ENCODE measurements at places on chromosomes 7 and 10. TPM values are rescaled to one million over a fixed set of nuclear protein-coding genes. Genes with fewer than 3 reads are reported as not detected.

MACC1 gene
- 28.5 TPM for total RNA-seq

UTF1 gene
- total RNA-seq = not detected

GLI3 gene
- 29.5 TPM for total RNA-seq

GRCh38 chr7:151993977-151994676 lies 31.3 kb upstream of the GALNT11 start:
- no peak for DNase-seq

GRCh38 chr10:90968328-90969081 lies 47.6 kb upstream of the ANKRD1 start:
- DNase-seq = no peak

DNA sequence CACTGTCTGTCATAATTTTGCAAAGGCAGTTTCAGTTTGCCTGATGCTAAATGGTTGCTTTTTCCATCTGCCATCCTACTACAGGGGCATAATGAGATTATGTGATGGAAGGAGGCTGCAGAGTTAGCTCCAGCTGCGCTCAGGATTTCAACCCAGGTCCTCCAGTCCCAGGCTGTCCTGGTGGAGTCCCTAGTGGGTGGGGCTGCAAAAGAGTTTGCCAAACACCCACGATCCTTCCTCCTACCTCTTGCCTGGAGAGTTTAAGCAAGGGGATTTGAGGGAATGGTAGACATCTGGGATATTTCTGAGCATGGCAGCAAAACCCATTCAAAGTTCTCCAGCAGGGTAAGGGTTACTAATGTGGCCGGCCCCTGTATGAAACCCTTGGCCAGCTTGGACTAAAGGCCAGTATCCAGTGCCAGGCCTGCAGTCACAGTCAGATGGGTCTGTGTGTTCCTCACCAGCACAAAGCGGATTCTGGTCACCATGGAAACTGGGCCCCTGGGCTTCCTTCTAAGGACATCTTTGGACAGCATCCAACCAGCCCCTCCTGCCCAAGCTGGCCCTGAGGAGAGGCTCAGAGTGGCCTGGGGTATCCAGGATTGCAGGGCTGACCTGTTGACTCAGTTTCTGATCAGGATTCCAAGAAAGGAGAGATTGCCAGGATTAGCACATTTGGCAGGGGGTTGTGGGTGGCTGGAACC lies 42.7 kb upstream of the CHST3 start:
- DNase-seq = no peak

- no peak for DNase-seq
Observed at GRCh38 chr7:99390941-99391602, 16.5 kb downstream of the ARPC1B start.

DNA sequence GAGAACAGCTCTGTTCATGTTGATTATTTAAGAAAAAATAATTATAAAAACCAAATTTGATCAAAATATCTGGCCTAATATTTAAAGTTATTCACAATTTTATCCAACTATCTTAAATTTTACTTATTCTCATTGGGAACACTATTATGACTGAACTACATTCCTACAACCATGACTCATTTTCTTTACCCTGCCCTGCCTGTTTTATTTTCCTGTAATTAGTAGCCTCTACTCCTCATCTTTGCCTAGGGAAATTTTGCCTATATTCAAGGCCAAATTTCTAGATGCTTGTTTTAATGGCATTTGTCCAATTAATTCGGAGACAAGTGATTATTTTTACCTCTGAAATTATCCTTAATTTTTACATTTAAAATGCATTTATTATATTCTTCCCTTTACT lies 289.7 kb upstream of the TMEM229A start:
- DNase-seq = no peak

DNA sequence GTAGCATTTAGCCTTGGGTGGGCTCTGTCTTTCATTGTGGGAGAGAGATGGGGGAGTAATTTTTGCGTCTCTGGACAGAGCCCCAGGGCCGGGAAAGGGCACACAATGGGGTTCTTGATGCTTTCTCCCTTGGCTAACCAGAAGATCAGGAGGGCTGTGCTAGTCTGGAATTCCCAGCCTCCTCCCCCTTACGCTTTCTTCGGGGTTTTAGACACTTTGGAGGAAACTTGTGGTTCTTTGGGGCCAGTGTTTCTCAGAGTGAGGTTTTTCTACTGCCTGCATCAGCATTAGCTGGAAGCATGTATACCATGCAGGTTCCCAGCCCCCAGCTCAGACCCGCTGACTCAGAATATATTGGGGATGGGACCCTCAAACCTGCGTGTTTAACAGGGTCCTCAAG lies 7.0 kb downstream of the NEURL1 start:
- no peak for DNase-seq

DNA sequence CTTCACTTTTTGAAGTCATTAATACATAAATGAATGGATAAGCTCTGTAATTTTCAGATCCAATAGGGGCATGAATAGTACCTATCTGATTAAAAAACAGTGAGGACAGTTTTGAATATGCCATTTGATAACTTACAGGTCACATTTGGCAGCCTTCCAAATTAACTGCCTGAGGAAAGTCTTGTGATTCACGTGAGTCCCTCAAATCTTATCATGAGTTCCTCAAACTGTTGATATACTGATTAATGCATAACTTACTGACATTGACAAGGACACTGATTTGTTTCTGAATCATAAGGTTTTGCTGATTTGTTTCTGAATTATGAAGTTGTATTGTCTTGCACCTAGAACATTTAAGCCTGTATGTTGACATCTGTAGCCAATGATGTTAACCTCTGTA lies 55.1 kb downstream of the ANKMY2 start:
- DNase-seq = no peak

- no peak for DNase-seq
Observed at GRCh38 chr10:31261511-31262311, 57.3 kb upstream of the ZEB1 start.

DNA sequence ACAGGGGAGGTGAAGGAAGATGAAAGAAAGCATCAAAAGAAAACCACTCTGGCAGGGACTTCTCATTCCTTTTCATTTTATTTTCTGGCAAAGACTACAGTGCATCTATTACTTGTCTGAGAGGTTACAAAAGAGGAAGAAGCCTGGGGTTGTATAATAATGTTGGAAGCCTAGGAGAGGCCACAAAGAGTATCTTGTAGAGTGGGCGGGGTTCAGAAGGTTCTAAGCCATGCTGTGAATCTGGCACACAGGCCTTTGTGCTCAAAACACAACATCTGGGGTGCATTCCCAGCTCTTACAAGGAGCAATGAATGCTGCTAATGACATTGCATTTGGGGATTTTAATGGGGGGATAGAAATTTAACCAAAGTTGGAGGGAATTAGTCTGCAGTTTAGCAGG lies 49.4 kb downstream of the MRPL32 start:
- DNase-seq = no peak

GRCh38 chr10:18984531-18984930 lies 64.1 kb upstream of the MALRD1 start:
- DNase-seq = no peak

DNA sequence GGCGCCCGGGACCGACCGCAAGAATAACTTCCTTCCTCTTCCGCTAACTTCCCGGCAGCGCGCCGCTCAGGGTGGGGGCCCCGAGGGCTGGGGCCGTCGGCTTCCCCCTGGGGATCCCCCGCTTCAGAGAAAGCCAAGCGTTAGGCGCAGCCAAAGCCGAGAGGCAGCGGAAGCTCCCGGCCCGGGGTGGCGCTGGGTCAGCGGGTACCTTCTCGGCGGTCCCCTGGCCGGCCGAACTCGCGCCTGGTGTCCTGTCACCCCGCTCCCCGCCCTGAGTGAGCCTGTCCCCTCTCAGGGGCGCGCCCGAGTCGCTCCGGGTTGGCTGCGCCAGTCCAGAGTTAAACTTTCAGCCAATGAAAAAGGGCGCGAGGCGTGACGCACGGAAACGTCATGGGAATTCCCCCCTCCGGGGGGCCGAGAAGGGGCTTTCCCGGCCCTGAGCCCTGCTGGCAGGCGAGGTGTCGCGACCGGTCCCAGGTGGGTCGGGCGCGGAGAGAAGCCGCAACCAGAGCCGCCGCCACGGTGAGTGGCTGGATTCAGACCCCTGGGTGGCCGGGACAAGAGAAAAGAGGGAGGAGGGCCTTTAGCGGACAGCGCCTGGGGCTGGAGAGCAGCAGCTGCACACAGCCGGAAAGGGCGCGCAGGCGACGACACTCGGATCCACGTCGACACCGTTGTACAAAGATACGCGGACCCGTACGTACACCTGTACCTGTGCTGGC lies 1.3 kb upstream of the NFKB2 start:
- peak; percentile 98 for DNase-seq

DNA sequence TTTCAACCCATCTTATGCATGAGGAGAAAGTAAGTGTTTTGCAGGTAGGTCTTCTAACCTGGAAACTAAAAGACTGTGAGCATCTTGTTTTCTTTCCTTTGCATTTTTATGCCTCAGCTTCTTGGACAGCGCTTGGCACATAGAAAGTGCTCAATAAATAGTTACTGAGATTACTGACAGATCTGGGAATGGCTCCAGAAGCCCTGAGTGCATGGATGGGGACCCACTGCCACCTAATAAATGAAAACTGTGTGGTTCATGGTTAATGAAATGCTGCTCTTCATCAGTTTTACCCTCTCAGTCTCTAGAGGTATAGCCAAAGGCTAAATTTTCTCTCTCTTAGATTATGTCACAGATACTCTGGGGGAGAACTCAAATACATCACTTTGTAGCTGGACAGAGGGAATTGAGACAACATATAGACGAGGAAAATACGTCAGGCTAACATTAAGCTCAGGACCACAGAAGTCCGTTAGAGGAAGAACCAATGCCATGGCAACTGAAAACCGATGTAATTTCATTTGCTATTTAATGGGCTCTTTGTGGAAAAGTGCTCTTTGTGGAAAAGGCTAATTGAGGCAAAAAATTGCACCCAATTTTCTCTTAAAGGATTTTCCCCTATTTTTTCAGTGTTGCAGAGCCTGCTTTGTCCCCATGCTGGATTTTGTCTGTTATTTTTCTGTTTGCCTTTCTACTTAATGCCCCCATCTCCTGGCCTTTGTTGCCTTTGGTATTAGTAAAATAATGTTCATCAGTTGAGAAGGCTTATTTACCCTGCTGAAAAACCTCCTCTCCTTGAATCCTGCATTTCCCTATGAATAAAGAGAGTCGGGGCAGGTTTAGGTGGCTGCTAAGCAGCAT lies 17.8 kb downstream of the ASB4 start:
- no peak for DNase-seq

DNA sequence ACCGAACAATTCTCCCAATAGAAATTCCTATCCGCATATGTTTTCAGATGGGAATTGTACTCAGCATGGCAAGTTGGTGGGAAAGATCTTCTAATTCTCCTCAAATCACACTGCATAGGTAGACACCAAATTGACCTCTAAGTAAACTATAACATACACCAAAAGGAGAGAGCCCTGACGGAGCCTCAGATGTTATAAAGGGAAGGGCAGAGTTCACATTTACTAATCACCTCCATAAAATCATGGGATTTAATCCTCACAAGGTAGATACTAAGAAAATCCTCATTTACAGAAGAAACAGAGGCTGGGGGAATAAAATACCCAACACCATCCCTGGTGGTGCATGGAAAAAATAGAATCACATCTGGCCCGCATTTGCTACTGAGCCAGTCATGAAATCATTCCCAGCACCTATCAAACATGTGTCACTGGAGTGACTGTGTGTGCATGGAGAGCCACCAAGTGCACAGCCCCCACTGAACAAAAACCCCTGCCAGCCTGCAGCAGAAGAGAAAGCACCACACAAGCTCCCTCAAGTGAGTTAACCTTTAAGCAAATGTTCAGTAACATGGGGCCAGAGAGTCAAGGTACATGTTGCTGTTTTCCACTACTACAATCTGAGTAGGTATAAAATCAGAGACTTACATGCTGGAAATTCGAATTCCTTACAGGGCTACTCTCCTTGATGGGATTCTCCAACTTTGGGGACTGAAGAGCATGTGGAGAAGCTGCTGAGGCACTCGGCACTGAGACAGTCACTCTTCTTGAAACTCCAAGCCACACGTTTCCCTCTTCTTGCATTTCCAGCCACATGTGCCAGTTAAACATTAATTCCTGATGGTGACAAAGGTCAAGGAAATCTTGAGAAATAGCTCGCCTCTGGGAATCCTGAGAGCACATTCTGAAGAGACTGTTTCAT lies at the start of gene DDC:
DDC (minus strand) TSS at position 766 of the 919 bp plus-strand sequence. CDS start 21,320 bp downstream, outside the sequence.
- no peak for DNase-seq

DNA sequence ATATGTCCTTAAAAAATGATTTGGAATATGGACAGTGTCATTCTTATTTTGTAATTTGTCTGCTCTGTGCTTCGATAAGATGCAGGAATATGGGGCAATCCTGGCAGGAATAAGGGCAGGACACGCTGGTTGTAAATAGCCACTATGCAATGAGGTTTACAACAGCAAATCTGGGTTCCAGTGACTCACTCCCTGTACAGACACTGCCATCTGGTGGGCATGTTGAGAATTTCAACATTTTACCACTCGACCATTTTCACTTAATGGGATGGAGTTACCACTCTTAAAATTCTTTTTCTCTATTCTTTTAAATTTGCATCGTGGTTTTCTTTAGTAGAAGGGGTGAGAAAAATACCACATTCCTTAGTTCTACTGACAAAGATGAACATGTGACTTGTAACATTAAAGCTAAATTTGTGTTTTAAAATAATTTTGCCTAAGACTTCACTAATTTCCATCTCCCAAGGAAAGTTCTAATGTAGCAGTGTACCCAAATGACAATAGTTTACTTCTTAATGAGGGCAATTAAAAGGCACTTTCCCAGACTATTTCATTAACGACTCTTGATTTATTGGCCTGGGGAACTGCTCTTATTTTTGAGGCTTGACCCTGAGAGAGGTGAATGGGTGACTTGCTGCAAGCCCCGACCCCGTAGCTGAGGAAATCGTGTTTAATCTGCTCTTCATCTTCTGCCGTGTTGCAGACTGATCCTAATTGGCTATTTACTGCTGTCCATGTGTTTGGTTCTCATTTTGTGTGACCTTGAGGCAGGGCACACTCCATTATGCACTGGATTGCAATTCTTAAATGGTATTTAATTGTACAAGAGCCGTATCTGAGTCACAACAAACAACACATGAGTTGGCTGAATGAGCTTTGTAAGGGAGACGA lies 173.6 kb upstream of the IMMP2L start:
- DNase-seq = peak; percentile 74

- DNase-seq = no peak
Observed at GRCh38 chr10:80596391-80597257, 58.9 kb downstream of the SH2D4B start.

- no peak for DNase-seq
Observed at GRCh38 chr10:103637011-103637410, 143.5 kb downstream of the NEURL1 start.

DNA sequence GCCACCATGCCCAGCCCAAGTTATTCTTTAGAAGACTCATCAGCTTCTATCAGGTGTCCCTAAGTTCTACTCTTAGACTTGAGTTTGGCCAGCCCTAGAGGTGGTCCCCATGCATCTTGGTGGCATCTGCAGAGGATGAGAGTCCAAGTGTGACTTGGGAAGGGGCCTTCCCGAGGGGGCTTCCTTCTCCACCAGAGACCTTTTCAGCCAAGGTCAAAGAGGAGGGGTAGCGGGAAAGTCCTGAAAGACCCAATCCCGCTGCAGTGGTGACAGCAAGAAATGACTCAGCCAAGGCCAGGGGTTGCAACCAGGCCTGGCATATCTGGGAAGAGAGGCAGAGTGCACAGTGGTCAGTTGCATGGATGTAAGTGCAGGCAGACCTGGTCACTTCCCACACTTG lies 61.7 kb upstream of the MGMT start:
- no peak for DNase-seq

GRCh38 chr10:128365156-128365725 lies 239.0 kb upstream of the MKI67 start:
- DNase-seq = no peak

- no peak for DNase-seq
Observed at GRCh38 chr10:118114992-118115391, 68.3 kb upstream of the RAB11FIP2 start.
